Heart left ventricle (tissue), 16 donors: ENCODE measurements at places on chromosomes 5 and 9. TPM values are rescaled to one million over a fixed set of nuclear protein-coding genes. Genes with fewer than 3 reads are reported as not detected.

IFNA13 gene
- not detected for total RNA-seq

- no peak for DNase-seq
Observed at GRCh38 chr5:34895641-34896419, 19.5 kb downstream of the RAD1 start.

- no peak for DNase-seq
Observed at GRCh38 chr9:98341157-98342097, 86.0 kb upstream of the TBC1D2 start.

CBY3 gene
- not detected for total RNA-seq

FOXD4L5 gene
- not detected for total RNA-seq

GNE gene
- total RNA-seq, result 22.0 TPM

- DNase-seq, result no peak
Observed at GRCh38 chr9:105510024-105510423, 47.9 kb upstream of the FKTN start.

IL4 gene
- not detected for total RNA-seq

DNA sequence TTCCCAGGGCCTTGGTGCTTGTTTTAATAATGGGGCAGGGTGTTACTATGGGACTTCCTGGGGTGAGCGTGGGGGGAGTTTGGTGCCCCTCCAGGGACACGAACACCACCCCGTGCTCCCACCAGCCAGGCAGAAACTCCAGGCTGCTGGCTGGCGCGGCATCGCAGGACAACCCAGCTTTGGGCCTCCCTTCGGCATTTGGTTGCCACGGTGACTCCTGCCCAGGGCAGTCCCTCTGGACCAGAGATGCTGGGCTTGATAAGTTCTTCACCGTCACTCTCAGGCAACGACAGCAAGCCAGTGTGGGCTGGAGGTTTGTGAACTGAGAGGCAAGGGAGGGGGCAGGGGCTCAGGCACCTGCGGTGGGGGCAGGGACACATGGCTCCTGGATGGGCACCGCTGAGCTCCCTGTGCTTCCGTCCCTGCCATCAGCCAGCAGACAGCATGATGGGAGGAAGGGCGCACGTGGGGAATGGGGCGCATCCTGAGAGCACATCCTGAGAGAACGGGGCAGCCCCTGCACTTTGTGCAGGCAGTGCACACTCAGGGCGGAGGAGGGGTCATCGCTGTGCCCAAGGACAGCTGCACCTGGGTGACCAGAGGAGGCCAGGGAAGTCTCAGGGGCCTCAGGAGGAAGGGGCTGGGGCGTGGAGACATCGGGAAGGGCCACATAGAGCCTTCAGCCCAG lies 116.4 kb downstream of the RXRA start:
- DNase-seq, result no peak

- peak; percentile 66 for DNase-seq
Observed at GRCh38 chr9:133117271-133118178, 3.5 kb downstream of the RALGDS start.

- no peak for DNase-seq
Observed at GRCh38 chr5:158273035-158273434, 414.1 kb upstream of the CLINT1 start.

- no peak for DNase-seq
Observed at GRCh38 chr5:90351101-90351500, 58.5 kb downstream of the CETN3 start.

- no peak for DNase-seq
Observed at GRCh38 chr5:159877016-159877415, 39.3 kb upstream of the ADRA1B start.

FNIP1 gene
- 37.5 TPM for total RNA-seq

GRCh38 chr5:158978061-158978460 lies 121.7 kb downstream of the EBF1 start:
- DNase-seq, result no peak

SHISAL2B gene
- not detected for total RNA-seq

DNA sequence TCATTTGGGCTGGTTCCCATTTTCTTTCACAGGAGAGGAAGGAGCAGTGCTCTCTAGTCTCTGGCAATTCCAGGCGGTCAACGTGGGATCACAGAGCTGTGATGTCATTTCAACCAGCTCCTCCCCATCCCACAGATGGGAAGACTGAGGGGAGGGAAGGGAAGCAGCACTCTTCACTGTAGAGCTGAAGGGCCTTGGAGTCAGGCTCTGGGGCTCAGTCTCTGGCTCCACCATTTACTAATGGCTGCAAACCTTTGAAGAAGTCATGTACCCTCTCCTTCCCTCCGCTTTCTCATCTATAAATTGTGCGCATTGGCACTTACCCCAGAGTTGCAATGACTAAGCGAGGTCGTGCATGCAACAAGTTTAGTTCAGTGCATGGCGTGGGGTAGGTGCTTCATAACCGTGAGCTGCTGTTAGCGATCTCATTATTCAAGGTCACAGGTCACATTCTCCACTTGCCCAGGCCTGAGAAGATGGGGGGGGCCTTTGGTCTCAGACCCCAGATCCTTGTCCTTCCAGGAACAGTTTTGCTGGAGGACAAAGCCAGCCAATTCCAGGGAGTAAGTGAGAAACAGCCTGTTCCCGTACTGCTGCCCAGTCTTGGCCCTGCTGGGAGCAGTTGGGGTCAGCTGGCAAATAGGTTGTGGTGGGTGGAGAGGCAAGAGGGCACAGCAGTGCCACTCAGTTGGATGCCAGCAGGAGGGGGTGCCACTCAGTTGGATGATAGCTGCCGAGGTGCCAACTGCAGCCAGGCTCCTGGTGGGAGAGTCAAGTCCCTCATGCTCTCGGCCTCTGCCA lies 136.7 kb downstream of the RGS3 start:
- DNase-seq, result peak; percentile 28

- DNase-seq, result no peak
Observed at GRCh38 chr9:86531273-86531970, 177.2 kb upstream of the TUT7 start.

- no peak for DNase-seq
Observed at GRCh38 chr5:128035689-128036088, 47.9 kb upstream of the SLC12A2 start.

MYMK gene
- total RNA-seq, result not detected

DNA sequence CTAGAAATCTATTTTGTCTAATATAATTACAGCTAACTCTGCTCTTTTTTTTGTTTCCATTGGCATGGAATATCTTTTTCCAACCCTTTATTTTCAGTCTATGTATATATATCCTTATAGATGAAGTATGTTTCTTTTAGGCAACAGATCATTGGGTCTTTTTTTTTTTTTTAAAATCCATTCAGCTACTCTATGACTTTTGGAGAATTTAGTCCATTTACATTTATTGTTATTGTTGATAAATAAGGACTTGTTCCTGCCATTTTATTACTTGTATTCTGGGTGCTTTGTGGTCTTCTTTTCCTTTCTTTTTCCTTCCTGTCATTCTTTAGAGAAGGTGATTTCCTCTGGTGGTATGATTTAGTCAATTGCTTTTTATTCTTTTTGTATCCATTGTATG lies 296.8 kb downstream of the SMARCA2 start:
- DNase-seq, result no peak

LCN6 gene
- total RNA-seq, result 0.81 TPM

GRCh38 chr9:109781086-109781485 lies 1.1 kb downstream of the PALM2AKAP2 start:
- DNase-seq, result no peak

- DNase-seq, result no peak
Observed at GRCh38 chr5:20370061-20370460, 382.1 kb upstream of the CDH18 start.

DNA sequence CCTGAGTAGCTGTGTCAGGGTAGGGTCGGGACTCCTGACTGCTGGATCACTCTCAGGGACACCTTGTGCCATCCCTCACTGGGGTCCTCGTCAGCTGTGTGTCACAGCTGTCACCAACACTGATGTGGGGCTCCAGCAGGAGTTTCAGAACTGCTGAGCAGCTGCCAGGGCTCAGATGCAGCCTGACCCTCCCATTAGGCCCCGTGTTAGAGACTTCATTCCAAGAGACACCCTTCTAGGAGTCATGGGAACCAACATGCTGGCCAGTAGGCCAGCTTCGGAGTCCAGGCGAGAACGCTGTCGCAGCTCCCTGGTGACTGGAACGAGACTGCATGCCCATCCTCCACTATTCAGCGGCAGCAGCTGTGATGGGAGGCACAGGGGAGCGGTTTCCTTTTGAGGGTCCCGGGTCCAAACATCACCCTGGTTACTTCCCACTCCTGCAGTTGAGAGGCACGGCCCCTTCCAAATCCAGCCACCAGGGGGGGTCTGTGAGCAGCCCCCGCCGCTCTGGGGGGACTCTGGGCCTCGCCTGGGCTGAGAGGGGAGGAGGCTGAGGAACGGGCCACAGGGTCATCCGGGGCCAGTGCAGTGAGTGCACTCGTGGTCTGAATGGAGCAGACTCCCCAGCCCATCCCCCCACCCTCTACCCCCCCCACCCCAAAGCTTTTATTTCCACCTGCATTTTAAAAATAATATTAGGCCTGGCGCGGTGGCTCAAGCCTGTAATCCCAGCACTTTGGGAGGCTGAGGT lies 12.6 kb upstream of the TCF7 start:
- peak; percentile 64 for DNase-seq

SLC4A9 gene
- total RNA-seq, result not detected

- DNase-seq, result no peak
Observed at GRCh38 chr5:54995168-54995567, 9.8 kb upstream of the ESM1 start.

ZNF79 gene
- 5.6 TPM for total RNA-seq

PPP3R2 gene
- not detected for total RNA-seq

GRCh38 chr5:71924980-71925379 lies 182.3 kb upstream of the MAP1B start:
- no peak for DNase-seq

DNA sequence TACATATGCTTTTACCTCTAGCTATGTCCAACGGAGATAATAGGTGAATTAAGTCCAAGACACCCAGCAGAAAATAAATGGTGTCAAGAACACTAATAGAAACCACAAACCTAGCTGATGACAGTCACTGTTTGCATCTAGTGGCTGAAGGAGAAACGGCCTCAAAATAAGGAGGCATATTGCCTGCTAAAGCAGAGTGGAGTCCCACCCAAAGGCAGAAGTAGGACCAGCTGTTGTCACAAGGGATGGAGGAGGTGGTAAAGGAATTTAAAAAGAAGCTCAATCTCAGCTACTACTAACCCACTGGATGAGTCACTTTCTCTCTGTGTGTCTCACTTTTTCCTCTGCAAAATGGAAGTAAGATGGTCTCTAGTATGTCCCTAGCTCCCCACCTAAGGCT lies 224.3 kb downstream of the GRIA1 start:
- no peak for DNase-seq

SLCO6A1 gene
- total RNA-seq, result not detected

GRCh38 chr9:121613009-121613752 lies 38.3 kb upstream of the DAB2IP start:
- no peak for DNase-seq

DNA sequence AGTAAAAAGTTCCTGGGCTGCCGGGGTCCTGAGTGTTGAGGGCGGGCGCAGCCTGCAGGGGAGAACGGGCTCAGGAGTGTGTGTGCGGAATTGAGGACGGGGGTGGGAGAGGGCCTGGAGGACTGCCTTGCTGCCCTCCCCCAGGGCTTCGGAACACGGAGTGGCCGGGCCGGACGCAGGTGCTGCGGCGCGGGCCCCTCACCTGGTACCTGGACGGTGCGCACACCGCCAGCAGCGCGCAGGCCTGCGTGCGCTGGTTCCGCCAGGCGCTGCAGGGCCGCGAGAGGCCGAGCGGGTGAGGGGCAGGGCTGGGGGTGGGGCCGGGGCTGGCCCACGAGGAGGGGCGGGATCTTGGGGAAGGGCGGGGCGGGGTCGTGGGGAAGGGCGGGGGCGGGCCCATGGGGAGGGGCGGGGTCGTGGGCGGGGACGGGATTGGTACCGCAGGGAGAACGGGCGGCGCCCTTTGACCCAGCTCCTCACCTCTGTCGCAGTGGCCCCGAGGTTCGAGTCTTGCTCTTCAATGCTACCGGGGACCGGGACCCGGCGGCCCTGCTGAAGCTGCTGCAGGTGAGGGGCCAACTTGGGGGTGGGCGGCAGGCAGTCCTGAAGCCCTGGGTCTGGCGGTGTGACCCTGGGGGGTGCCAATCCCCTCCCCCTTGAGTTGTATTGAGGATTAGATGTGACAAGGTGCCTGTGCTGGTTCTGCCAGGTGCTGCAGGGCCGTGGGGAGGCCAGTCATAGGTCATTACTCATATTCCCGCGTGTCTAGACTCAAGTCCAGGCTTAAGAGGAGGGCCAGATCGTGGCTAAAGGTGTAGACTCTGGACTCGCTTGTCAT lies 7.1 kb downstream of the FPGS start:
- DNase-seq, result peak; percentile 47

GRCh38 chr9:131874447-131874846 lies 134.6 kb upstream of the RAPGEF1 start:
- no peak for DNase-seq

TAL2 gene
- total RNA-seq, result not detected

- DNase-seq, result no peak
Observed at GRCh38 chr9:82404196-82404870, 415.8 kb downstream of the SPATA31D1 start.

DNA sequence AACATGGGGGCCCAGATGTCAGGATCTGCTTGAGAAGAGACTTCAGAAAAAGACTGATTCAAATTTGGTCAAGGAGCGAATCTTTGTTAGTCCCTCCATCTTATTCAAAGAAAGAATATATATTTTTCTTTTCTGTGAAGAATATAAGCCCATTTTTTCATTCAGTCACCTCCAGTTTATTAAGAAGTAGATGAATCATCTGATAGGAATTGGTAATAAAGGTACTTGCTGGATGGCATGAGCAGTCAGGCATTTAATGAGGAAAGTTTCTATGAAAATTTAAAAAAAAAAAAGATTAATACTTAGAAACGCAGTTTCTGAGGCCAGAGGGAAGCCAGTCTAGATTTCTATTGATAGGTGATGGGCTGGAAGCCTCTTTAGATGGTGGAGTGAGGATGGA lies 373.1 kb upstream of the SMC2 start:
- no peak for DNase-seq

GRCh38 chr9:134322781-134323241 lies 3.4 kb upstream of the RXRA start:
- DNase-seq, result no peak

NKD2 gene
- total RNA-seq, result 3.5 TPM

GRCh38 chr5:136730426-136730825 lies 365.1 kb upstream of the TRPC7 start:
- DNase-seq, result no peak

- DNase-seq, result no peak
Observed at GRCh38 chr9:128927731-128928411, 7.1 kb downstream of the PHYHD1 start.

DNA sequence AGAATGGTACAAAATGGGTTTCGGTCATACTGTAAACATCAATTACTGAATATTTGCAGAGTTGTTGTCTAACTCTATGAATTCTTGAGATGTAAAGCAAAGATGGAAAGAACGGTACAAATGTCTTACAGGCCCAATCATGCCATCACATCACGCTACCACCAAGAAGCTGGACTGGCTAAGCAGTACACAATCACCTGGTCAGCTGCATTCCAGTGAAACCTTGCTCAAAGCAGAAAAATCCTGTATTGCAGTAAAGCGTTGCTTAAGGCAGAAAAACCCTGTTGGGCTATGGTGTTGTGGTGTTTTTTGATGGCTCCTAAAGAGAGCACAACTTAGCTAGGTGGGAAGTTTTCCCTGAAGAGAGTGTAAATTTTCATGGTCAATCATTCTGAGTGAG lies 112.6 kb upstream of the RASA1 start:
- DNase-seq, result no peak

- no peak for DNase-seq
Observed at GRCh38 chr9:108035487-108035886, 545.9 kb upstream of the KLF4 start.

TRAF1 gene
- 2.5 TPM for total RNA-seq

RNF208 gene
- 24.9 TPM for total RNA-seq

ZNF367 gene
- 4.2 TPM for total RNA-seq

- DNase-seq, result peak; percentile 16
Observed at GRCh38 chr5:180820788-180821321, 18.2 kb upstream of the MGAT1 start.
